T1000 (cell line): ENCODE measurements at places on chromosomes 7 and 10.

DNA sequence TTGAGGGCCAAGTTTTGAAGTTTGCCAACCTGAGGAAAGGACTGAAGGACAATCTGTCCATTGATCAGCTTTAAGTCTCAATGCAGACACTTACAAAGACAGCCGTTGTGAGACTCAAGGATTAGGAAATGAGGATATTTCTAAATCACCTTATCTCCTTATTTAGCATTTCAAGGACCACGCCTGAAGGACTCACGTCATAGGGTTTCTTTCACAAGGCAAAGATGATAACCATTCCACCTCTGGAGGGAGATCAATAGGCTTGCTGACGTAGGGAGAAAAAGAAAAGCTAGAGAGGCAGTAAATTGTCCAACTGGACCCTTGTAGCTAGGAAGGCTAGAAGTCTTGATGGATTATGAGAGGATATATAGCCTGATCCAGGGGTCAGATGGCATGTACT, 3.3 kb upstream of the ASB4 start:
- DNase-seq = no peak

DNA sequence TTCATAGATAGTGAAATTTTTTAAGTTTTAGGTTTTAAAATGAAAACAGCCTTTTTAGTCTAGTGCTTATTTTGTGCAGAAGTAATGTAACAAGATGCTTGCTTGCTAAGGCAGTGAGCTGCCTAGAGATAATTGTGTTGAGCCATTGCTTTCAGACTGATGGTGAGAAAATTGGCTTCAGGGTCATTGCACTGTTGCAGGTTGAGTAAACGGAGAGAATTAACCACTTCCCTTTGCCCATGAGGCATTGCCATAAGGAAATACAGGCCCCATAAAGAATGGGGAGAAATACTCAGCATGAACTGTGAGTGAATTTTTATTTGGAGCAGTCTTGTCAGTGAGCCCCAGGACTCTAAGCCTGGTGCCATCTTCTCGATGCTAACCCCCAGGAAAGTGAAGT, 140.5 kb downstream of the LRRC4 start:
- DNase-seq = no peak

- no peak for DNase-seq
These were observed 1.5 kb upstream of the JAKMIP3 start for GRCh38 chr10:132064082-132064755.

- no peak for DNase-seq
These were observed 321.3 kb downstream of the CACNA2D1 start for GRCh38 chr7:82122275-82122674.

DNA sequence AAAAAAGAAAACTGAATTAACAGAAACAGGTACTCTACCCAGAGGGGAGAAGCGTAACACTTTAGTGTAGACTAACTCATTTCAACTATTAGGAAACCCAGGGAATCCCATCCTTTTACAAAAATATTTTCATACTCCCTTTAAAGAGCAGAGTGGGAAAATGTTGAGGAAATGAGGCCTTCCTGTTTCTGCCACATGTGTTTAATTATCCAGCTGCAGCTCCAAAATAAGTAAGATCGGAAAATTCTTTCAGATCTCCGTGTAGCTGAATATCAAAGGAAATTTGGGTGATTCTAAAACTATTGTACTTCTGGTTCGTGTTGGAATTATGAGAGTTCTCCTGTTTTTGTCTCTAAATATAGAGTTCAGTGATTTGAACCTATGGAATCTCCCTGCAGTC, 58.0 kb upstream of the CAV2 start:
- no peak for DNase-seq

DNA sequence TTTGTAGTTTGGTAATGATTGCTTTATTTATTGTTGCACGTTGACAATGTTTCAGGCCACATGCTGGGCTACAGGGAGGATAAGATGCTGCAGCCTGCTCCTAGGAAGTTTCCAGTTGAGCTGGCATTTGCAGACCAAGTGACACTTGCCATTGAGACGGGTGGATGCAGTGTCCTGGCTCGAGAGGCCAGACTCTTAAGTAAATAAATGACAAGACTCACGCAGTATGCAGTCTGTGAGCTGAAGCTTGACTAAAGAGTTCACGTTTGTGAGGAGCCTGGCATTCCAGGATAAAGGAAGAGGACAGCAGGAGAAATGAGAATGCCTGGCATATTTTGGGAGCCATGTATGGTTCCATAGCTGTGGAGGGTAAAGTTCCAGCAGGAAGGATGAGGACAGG, 105.8 kb downstream of the BAMBI start:
- DNase-seq = no peak

DNA sequence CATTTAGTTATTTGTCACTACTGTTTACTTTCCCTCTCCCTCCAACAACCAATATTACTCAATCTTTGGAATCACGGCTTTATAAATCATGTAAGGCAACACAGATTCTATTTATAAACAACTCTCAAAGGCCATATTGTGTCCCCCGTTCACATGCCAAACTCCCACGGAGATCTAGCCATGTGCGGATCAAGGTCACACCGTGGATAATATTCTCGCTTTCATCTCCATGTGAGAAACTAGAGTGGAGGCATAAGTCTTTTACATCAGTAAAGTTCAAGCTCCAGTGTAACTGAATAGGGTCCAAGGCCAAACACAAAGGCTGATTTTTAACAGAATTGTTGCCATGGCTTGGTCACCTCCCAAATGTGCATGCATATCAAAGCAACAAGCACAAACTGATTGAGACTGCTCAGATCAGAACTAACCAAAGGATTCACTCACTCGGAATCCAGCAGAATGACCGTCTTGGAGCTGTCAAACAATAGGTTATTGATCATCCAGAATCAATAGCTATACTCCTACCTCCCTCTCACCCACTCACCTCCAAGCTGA, 569.5 kb upstream of the LRRN3 start:
- DNase-seq = no peak

GRCh38 chr10:127013691-127014473, 108.7 kb downstream of the DOCK1 start:
- no peak for DNase-seq

DNA sequence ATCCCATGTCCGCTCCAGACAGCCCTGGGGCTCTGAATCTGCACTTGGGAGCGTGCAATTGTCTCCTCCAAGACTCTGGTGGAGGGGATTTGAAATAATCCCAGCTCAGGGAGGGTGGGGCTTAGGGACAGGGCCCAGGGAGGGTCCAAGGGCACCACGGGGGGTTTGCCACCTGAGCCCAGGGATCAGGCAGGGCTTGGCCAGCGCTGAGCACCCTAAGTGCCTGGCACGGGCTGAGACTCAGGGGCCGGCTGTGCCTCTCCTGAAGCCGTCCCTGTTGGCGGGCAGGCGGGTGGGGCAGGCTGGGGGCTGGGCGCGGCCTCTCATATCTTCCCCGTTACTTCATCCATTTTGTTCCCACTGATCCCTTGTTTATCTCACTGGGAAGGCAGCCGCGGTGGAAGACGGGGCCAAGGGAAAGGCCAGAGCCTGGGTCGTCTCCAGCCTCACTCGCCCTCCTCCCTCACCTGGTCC, 41.8 kb upstream of the ELN start:
- no peak for DNase-seq

- DNase-seq = no peak
These were observed 375.8 kb upstream of the PODXL start for GRCh38 chr7:131932271-131932670.

GRCh38 chr7:87411186-87411585, 64.3 kb downstream of the ABCB4 start:
- no peak for DNase-seq

- DNase-seq = no peak
These were observed 674.8 kb upstream of the C7orf33 start for GRCh38 chr7:147915781-147916180.

DNA sequence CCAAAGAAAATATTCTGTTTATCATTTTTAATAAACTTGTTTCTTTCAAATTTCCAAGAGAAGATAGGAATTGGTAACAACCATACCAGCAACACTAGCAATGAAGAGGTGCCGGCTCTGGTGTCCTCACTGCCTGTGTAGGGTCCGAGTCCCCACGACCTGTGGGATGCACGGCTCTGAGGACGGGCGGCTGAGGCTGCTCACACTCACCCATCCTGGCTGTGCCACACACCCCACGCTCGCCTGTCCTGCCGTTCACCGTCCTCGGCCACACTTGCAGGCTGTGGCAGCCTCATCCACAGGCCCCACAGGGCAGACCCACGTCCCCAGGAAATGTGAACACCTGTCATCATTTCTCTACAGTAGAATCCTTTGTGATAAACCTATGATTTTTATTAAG, 48.2 kb upstream of the DPYSL4 start:
- no peak for DNase-seq

GRCh38 chr7:84200859-84201258, 6.3 kb upstream of the SEMA3A start:
- no peak for DNase-seq

DNA sequence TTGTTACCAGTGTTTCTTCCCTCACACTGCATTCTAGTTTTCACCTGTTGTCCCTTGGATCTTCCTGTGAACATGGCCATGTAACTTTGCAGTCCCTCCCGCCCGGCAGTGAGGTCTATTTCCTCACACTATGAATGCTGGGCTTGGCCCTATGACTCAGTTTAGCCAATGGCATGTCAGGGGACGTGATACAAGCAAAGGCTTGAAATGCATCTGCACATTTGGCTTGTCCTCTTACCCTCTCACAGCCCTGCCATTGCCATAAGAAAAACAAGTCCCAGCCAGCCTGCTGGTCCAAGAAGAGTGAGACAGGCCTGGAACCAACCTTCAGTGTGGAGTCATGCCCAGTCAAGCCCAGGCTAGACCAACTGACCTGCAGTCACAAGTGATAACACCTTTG, 17.1 kb upstream of the EZH2 start:
- DNase-seq = no peak
